ENCODE measurements at places on chromosomes 1 and 21.

GRCh38 chr1:161771161-161771560 lies 5.0 kb downstream of the ATF6 start:
- no peak for DNase-seq

- no peak for DNase-seq
These were observed 20.3 kb downstream of the RHBG start for GRCh38 chr1:156389311-156389710.

GRCh38 chr21:17451364-17451891 lies 61.4 kb upstream of the CXADR start:
- peak; percentile 91 for DNase-seq

DNA sequence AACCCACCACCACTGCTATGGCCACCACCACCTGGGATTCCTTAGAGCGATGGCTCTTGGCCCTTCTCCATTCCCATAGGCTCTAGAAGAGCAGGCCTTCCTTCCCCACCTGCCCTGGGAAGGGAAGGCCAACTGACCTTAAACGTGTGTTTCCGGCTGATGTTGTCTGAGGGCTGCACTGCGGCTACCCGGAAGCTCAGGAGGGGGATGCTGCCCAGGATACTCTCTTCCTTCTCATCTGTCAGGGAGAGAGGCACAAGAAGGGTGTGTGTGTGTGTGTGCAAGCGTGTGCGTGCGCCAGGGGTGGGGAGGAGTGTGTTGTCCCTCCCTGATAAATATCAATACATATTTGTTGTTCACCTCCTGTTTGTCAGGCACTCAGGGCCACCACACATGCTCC lies 51.0 kb upstream of the GOLT1A start:
- DNase-seq = no peak

DNA sequence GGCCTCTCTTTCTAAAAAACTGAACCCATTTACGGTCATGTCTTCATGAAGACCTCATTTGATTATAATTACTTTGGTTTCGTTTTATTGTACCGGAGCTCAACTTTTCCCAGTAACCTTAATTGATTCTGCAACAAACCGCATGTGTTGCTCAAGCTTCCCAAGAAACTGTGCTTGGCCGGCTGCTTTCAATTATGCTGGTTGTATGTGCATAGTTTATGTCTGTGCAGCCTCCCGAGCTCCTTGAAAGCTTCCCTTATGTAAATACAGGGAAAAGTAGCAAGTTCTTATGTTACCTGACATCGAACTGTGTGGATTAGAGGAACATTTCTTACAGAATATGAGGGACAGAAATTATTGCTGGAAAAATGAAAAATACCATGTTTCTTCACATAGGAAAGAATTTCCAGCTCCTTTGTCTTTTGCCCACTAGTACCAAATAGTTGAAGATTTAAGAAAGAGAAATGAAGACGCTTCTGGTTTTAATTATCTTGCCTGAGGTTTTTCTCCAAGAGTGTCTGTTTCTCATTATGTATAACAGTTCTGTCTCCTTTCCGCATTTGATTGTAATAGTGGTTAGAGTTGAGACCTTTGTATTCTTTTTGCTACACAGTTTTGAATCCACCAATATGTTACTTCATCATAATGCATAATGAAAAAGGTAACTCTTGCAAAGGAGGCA lies 2.1 kb downstream of the VCAM1 start:
- DNase-seq = peak; percentile 97

DNA sequence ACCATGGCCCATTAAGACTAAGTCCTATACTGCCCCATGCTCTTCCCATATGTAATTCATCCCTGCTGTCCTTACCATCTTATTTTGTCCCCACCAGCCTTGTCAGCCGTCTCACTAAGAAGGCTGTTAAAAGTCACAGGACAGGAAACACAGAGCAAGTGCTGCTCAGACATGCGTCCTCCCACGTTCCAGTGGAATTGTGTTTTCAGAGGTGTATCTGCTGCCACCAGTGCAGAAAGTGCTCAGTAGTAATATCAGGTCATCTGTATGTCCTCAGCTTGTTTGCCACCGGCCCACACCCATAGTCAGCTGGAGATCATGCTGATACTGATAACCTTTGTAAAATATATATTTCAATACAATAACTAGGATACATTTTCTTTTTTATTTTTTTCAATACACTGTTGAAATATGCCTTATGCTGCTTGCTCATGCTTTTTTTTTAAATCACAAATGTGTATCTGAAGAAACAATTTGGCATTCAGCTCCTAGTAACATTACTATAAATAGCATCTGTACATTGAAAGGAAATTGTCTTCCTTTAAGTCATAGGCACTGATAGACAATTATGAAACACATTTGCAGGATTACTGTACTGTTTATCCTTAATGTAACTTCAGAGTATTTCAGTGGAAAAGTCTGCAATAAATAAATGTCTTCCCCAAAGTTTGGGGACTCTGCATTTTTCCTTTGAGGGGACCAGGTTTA lies 156.9 kb downstream of the EDEM3 start:
- DNase-seq = peak; percentile 35

DNA sequence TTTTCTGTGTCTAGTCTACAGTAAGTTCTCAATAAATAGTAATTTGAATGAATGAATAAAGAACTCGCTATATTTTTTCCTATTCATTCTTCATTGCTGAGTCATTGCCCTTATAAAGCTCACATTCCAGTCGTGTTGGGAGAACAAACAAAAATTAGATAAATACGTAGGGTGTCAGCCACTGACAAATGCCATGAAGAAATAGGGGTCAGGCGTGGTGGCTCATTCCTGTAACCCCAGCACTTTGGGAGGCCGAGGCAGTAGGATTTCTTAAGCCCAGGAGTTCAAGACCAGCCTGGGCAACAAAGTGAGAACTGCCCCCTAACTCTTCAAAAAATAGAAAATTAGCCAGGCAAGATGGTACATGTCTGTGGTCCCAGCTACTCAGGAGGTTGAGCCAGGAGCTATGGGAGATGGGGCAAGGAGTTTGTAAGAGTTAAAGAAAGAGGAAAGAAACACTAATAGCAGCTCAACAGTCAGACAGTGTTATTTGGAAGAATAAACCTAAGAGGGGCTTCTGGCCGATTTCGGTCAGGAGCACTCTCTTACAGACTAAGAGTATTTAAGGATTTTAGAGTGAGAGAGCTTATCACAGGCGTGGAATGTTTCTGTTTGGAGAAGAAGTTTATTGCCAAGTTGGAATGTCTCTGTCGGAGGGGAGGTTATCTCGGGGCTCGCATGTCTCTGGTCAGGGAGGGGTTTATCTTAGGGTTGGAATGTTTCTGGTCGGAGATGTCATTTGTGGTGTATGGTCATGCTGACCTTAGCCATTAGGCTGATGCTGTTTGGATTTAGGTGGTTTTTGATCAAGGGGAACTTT lies 1.8 kb upstream of the CHML start:
- DNase-seq = peak; percentile 63

DNA sequence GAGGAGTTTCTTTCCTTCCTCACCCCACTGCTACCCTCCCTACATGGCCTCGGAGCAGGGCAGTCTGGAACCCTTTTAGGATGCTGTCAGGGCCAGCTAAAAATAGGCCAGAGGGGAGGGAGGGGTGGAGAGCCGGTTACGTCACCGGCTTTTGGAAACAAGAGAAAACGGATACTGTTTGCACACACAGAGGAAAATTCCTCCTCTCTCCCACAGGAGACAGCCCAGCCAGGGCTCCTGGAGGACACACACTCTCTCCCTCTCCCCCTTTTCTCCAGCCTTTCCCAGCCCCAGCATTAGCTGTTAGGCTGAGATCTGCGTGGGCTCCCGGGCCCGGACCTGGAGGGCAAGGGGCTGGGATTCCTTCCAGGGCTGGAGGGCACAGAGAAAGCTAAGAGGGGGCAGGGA lies 20.0 kb upstream of the ALDH4A1 start:
- DNase-seq = peak; percentile 79

- DNase-seq = no peak
These were observed 172.9 kb upstream of the RUNX1 start for GRCh38 chr21:35222021-35222420.

DNA sequence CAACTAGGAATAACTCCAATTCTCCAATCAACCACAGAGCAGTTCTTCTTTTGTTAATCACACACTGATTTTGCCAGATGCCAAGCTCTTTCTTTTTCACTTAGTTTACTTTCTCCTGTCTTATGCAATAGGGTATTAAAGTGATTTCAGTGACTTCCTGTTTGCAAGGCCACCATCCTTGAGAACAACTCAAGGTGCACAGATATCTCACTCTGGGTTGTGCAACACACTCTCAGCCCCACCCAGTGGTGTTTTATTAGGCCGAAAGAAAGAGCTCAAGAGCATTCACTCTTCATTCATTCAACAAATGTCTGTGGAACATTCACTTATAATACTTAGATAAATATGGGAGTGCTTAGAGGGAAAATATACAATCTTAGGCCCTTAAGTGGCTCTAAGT lies 352.5 kb downstream of the ZNF326 start:
- DNase-seq = no peak

- no peak for DNase-seq
These were observed 472 bp downstream of the DTL start for GRCh38 chr1:212035835-212036605.

- DNase-seq = peak; percentile 21
These were observed 583 bp upstream of the CACHD1 start for GRCh38 chr1:64469116-64469976.

- DNase-seq = no peak
These were observed 2225.7 kb downstream of the NCAM2 start for GRCh38 chr21:23223882-23224281.

DNA sequence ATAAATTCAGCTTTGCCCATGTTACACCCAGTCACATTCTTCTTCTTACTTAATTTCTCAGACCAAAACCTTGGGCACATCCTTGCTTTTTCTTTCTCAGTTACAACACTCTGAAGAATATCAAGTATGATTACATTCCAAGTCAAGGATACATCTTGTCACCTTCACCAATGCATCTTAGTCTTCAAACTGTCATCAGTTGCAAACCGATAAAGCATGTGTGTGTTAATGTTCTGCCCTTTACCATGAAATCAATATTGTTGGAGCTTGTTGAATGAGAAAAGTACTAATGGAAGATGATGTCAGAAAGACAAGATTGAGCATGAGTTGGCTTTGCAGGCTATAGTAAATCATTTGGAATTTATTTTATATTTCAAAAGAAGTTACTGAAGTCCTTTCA lies 764.6 kb downstream of the NCAM2 start:
- DNase-seq = no peak

DNA sequence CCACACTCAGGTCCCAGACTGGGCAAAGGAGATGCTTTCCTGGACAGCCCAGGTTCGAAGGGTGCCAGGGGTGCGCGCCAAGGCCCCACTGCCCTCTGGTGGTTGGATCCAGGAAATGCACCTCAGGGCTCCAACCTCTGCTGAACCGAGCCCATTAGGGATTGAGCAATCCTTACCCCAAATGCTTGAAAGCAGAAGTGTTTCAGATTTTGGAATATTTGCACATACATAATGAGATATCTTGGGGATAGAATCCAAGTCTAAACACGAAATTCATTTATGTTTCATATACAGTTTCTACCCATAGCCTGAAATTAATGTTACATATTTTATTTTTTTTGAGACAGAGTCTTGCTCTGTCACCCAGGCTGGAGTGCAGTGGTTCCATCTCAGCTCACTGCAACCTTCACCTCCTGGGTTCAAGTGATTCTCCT lies 57.4 kb downstream of the SLC9A1 start:
- peak; percentile 76 for DNase-seq

- DNase-seq = no peak
These were observed 27.5 kb downstream of the NAV1 start for GRCh38 chr1:201566529-201566823.

- DNase-seq = peak; percentile 18
These were observed 3.1 kb downstream of the TFAP2E start for GRCh38 chr1:35576061-35576765.

GRCh38 chr1:16614361-16615252 lies 1.2 kb upstream of the NBPF1 start:
- no peak for DNase-seq

GRCh38 chr21:34691390-34692032 lies 22.7 kb downstream of the CLIC6 start:
- no peak for DNase-seq

- DNase-seq = no peak
These were observed 60.8 kb downstream of the TSEN15 start for GRCh38 chr1:184112176-184112948.

GRCh38 chr1:240768979-240769378 lies 157.0 kb upstream of the GREM2 start:
- DNase-seq = no peak

GRCh38 chr21:46100426-46100825 lies 2.5 kb downstream of the COL6A2 start:
- peak; percentile 85 for DNase-seq

- DNase-seq = peak; percentile 66
These were observed 37.8 kb upstream of the GADD45A start for GRCh38 chr1:67647036-67647798.

- no peak for DNase-seq
These were observed 2.9 kb downstream of the DIPK1A start for GRCh38 chr1:92958203-92958970.

- DNase-seq = peak; percentile 12
These were observed 252.8 kb downstream of the FOXD2 start for GRCh38 chr1:47690341-47691250.

GRCh38 chr1:162177126-162177525 lies 107.6 kb downstream of the NOS1AP start:
- peak; percentile 46 for DNase-seq

DNA sequence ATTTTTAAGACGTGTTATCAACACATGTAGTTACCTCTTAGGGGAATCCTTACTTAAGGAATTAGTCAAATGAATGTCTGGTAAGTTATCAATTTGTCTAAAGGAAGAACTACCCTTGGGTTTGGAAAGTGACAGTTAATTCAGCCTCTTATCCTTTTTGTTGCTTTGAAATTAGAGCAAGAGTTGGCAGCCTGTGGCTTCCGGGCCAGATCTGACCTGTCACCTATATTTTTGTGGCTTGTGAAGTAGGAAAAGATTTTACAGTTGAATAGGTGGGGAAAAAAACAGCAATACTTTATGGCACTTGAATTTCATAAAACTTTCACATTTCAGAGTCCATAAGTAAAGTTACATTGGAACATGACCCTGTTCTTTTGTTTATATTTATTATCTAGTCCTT lies 5.5 kb downstream of the MRPS6 start:
- no peak for DNase-seq

DNA sequence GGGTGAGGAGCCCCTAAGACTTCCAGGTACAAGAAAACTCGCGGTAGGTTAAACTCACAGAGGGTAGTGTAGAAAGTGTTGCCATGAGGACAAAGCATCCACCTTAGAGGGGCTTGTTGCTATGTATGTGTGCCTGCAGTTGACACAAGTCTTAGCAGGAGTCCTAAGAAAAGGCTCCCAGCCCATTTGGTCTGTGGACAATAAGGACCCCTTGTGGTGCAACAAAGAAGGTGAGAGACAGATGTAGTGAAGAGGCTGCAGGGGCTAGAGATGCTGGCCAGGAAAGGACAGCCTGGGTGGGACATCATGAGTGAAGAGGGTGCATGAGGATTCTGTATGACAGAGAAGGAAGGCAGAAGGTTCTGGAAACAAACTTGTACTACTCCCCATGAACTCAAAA lies 36.3 kb upstream of the IL10 start:
- peak; percentile 55 for DNase-seq

All from fibroblast of mammary gland (primary cell).